Stimulated activated CD8-positive, alpha-beta memory T cell treated with anti-CD3 and anti-CD28 coated beads, Interleukin-2, amount 100 ng/mL, for 1 hour (primary cell): ENCODE measurements at places on chromosomes 6 and 20.

DNA sequence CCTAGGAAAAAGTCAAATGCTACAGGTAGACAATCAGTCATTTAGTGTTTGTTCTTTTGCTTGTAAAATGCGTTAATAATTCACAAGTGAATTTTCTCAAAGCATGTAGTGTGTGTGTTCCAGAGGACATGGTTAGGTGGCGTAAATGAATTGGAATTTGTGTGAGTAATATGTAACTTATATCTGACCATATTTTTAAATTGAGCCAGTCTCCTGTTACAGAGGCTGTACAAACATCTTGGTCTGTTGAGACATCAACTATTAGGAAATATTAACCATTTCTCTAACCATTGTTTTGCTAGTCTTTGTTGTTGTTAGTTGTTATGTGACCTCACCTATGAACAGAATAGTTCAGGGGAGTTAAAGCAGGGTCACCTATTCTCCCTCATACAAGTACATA, 22.7 kb downstream of the MCM8 start:
- DNase-seq, result no peak

DNA sequence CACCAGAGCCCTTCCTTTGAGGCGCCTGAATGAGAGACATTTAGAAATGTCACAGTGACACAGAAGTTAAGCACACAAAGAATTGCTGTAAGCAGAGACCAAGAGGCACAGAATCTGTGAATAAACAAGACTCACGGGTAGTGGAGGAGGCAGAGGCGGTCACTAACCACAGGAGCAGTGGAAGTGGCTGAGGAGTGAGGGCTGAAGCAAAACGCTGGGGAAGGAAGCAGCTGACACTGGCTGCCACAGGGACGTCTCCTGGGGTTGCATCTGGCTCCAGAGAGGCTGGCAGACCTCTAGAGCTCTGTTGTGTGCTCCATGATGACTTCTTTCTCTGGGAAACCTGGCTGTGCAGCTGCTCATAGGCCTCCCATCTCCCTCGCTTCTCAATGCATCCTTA, 65.0 kb upstream of the SLC2A12 start:
- DNase-seq, result no peak

- DNase-seq, result no peak
Observed at GRCh38 chr6:97269821-97270220, 13.2 kb downstream of the MMS22L start.

GRCh38 chr20:33685328-33686099, 671 bp downstream of the E2F1 start:
- no peak for DNase-seq

DNA sequence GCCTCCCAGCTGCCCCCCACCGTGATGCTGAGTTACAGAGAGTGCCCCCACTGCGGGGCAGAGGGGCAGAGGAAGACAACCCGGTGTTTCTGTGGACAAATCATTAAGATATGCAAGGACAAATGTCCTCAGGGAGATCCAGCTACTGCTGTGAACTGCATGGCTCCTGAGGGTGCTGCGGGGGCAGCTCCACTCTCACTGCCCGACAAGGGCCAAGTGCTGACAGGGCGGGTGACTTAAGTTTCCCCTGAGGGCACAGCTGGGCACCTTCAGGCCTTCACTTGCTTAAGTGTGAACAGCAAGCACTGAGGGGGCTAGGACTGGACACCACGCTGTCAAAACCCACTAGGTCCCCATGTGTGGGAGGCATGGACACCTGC, 26.2 kb upstream of the TCFL5 start:
- no peak for DNase-seq

GRCh38 chr6:38714239-38715015, 684 bp upstream of the DNAH8 start:
- no peak for DNase-seq

- DNase-seq, result no peak
Observed at GRCh38 chr6:54515713-54516112, 207.5 kb downstream of the TINAG start.
